ENCODE measurements at places on chromosomes 16 and 17.
A peak's percentile ranks its signal among the peaks of the same experiment; 100 is the strongest.

DNA sequence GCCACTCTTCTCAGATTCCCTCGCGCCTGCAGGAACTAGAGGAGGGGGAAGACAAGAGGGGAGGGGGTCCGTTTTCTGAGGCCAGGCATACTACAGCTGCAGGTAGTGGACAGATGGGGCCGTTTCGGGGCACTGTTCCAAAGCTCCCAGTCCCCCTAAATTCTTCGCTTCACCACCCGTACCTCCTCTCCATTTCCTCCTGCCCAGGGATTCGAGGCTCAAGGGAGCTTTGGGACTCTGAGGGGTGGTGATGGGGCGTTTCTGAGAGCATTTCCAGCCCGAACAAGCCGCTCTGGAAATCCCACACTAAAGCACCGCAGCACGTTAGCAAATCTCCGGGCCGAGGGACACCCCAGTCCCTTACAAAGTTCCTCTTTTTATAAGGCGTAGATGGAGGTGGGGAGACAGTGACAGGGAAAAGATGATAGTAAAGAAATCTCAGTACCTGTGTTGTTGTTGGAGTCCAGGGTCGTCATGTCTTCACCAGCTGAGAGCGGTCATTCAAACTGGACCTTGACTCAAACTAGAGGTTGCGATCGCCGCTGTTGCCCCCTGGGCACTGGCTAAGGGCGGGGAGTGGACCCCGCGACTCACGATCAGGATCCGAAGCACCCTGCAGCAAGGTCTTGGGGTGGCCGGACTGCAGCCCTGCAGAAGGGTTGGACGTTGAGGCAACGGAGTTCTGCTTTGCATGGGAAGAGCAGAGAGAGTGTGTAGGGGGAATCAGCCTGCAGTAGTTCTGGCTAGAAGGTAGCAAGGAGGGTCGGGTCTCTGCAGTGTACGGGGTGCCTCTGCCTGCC, 570 bp downstream of the NR1D1 start:
- DNase-seq: no peak

- DNase-seq: peak; percentile 77
These were observed 61.6 kb downstream of the TIMM22 start for GRCh38 chr17:1058423-1059130.

DNA sequence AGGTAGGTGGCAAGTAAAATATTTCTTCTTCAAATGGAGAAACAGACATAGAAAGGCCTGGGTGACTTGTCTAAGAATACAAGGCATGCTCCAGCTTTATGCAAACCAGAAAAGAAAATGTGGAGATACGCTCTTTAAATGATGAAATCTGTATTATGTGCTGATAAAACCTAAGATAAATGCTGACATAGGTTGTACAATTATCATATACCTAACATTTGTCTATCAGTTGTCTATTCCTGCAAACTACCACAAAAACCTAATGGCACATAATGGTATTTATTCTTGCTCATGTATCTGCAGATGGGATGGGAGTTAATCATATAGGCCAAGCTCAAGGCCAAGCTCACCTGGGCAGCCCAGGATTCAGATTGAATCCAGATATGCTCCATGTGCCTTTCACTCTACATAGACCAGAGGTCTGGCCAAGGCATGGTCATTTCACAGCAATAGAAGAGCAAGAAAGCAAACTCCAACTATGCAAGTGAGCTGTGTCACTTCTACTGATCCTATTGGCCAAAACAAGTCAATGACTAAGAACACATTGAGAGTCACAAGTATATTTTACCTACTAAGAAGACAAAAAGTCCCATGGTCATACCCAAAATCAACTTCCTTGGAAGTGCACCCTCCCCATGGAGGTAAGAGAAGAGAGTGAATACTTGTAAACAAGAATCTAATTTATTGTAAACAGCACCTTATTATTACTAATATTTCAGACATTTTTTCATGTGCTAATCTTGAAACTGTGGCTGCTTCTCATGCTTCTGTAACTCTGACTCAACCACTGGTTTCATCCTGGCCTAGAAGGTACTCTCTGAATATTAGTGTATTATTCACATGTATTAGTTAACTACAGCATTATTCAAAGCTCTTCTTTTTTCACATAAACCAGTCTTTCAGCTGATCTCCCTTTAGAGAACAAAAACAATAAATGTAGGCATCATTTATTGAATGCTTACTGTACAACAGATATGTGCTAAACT, 270.7 kb upstream of the SOX9 start:
- DNase-seq: no peak

DNA sequence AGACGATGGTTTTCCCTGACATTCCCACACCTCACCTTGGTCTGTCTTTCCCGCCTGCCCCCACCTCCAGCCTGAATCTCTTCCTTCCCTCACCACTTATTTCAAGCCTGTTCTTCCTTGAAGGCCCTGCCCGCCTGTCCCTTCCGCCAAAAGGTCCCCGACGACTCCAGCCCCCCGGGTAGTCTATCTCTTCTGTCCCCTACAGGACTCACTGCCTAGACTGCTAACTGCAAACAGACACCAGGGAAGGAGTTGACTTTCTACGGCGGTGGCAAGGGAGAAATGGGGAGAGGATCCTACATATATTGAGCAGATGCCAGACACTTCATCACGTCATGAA, 53.7 kb downstream of the NT5M start:
- no peak for DNase-seq

- DNase-seq: no peak
These were observed 12.0 kb downstream of the RARA start for GRCh38 chr17:40320756-40321523.

- no peak for DNase-seq
These were observed 7.8 kb downstream of the SUPT4H1 start for GRCh38 chr17:58344047-58344790.

- no peak for DNase-seq
These were observed 309 bp downstream of the DNAH2 start for GRCh38 chr17:7717756-7718350.

DNA sequence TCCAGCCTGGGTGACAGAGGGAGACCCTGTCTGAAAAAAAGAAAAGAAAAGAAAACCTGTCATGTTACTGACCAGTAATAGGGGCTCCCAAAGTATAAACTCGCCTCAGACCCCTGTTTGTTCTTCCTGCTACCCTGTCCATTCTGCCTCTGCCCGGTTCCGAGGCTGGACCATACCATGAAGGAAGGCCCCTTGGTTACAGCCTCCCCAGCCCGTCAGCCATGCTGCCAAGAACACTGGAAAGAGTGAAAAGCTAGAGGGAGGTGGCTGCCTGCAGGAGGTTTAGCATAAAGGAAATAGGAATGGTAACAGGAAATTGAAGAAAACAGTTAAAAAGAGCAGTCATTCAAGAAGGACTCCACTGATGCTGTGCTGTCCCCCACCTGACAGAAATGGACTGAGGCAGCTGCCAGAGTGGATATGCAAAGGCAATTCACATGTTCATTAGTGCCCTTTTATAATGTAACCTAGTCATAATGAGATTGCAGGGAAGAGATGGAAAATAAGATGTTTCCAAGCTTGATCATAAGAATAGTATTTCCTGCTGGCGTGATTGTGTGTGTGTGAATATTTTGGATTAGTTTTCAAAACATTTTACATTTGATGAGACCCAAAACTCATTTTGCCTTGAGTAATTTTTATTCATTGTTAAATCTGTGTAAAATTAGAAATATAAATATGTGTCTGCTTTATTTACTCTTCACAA, 102.6 kb downstream of the GOSR1 start:
- DNase-seq: no peak

DNA sequence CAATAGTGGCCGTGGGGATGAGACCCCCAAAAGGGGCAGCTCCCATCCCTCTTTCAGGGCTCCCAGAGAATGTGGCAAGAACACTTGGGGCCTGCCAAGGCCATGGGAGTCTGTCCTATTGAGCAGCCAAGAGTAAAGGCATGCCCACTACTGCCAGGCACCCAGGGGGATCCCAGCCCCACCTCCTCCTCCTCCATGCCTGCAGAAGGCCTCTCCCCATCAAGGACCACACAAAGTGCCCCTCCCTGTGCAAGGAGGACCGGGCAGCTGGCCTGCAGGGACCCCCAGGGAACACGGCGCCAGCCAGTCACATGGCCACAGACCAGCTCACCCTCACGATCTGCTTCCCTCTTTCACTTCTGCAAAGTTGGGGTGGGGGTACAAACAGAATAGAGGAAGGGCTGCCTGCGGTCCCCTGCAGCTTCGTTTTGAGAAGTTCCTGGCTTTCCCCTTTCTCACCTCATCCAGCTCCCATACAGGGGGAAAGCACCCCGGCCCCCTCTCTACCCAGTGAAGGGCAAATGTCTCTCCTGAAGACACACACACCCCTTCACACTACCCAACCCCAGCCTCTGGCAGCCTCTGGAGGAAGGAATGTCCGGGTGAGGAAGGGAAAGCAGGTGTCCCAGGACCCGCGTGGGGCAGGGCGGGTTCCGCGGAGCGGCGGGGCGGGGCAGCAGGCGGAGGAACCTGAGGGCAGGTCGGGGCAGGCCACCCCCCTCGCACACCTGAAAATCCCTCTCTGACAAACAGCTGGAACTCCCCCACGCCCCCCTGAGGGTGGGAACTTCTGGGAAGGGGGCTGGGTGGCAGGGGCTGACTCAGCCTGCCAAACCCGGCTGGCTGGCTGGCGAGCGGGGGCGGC, 2.0 kb downstream of the PPP1R9B start:
- DNase-seq: no peak

- DNase-seq: no peak
These were observed 19.0 kb downstream of the SMPD3 start for GRCh38 chr16:68429076-68429854.

DNA sequence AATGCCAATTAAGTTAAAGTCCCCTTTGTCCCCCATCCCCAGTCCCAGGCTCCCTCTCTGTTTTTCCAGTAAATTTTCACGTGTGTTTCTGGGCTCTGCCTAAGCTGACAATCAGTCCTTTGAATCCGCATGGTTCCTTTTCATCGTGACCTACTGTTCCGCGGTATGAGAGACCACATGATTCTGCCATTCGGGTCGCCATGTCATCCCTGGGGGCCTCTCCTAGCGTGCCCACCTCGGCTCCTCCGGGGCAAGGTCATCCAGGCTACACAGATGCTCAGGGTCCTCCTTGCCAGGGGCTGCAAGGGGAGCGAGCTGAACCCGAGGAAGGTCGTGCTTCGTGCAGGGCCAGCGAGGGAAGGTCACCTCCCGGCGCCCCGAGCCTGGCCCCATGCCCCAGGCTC, 157.6 kb downstream of the RAB11FIP4 start:
- no peak for DNase-seq

DNA sequence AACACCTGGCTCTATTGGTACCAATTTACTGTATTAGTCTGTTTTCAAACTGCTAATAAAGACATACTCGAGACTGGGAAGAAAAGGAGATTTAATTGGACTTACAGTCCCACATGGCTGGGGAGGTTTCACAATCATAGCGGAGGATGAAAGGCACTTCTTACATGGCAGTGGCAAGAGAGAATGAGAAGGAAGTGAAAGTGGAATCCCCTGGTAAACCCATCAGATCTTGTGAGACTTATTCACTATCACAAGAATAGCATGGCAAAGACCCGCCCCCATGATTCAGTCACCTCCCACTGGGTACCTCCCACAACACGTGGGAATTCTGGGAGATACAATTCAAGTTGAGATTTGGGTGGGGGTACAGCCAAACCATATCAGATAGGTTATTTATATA, 22.6 kb upstream of the GOSR1 start:
- DNase-seq: no peak

DNA sequence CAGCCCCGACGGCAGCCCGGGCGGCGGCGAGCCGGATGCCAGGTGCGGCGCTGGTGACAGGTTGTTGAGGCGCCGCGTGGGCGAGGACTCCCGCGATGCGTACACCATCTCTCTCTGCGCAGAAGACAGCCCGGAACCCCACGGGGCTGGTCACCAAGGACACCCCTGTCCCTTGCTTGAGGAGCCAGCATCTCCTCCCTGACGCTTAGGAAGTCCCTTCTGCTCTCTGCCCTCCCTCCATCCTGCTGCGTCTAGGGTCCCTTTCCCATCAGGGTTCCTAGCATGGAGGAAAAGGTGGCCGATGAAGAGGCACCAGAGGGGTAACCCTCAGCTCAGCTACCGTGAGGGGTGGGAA, 43.6 kb downstream of the SRCIN1 start:
- DNase-seq: no peak

DNA sequence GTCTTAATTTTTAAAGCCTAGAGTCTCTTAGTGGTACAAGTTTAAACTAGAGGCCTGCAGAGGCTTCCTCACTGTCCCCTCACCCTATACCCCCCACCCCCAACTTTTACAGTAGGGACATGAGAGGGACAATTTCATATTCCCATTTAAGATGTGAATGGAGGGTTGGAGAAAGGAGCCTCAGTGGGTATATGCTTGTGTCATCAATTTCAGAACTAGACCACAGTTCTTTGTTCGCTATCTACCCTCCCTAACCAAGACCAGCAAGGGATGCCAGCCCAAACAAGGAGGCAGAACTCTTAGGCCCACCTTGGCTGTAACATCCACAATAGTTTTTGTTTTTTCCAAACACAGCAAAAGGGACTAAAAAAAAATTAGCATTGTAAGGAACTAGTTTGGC, 14.0 kb upstream of the SALL1 start:
- no peak for DNase-seq

DNA sequence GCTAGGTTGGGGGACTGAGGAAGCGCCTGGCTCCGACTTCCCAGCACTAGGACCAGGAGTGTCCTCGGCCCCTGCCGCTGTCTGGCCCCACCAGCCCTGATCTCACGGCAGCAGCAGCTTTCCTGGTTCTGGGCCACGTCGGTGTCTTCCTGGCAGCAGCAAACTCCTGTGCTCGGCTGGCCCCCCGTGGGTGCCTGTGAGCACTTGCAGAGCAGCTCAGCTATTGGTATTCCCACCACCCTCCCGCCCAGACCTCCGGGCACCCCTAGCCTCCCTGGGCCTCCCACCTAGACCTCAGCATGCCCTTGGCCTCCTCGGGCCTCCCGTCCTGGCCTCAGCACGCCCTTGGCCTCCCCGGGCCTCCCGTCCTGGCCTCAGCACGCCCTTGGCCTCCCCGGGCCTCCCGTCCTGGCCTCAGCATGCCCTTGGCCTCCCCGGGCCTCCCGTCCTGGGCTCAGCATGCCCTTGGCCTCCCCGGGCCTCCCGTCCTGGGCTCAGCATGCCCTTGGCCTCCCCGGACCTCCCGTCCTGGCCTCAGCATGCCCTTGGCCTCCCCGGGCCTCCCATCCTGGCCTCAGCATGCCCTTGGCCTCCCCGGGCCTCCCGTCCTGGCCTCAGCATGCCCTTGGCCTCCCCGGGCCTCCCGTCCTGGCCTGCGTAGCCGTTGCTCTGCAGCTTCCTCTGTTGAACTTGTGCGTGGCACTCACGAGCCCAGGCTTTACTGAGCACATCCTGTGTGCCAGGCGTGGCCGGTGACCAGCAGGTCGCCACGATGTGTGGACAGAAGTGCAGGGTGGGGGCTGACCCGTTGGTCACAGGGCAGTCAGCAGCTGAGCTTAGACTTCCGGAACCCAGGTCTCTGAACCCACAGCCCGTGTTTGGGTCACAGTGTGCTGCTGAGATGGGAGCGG, 51.8 kb upstream of the ACSF3 start:
- no peak for DNase-seq

GRCh38 chr16:57522960-57523359, 13.4 kb downstream of the CCDC102A start:
- no peak for DNase-seq

- no peak for DNase-seq
These were observed 5.1 kb upstream of the ITPRIPL2 start for GRCh38 chr16:19108409-19109287.

- no peak for DNase-seq
These were observed 344 bp upstream of the SEPTIN12 start for GRCh38 chr16:4788489-4788889.

All from HEK293T (cell line).